ENCODE measurements at places on chromosomes 7 and 10.

DNA sequence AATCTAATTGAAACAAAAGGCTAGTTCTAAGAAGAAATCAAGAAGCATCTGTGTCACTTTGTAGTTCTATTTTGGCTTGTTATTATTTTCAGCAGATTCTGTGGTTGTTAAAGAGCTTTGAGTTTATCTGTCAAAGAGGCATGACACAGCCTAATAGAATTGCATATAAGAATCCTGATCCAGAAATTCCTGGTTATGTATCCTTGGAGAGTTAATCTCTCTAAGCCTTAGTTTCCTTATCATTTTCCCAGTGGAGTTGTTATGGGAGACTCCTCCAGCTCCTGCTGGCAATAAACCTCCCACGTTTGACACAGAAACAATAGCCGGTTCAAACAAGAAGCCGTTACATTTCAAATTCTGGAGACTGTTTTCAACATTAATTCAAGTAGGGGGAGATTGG, 288.3 kb downstream of the SDHAF3 start:
- DNase-seq = no peak

GRCh38 chr10:104406715-104407650, 53.4 kb downstream of the CFAP58 start:
- DNase-seq = peak; percentile 64

- DNase-seq = no peak
These were observed 145.3 kb downstream of the DIP2C start for GRCh38 chr10:543862-544822.

GRCh38 chr10:77789016-77789415, 137.5 kb downstream of the DLG5 start:
- no peak for DNase-seq

DNA sequence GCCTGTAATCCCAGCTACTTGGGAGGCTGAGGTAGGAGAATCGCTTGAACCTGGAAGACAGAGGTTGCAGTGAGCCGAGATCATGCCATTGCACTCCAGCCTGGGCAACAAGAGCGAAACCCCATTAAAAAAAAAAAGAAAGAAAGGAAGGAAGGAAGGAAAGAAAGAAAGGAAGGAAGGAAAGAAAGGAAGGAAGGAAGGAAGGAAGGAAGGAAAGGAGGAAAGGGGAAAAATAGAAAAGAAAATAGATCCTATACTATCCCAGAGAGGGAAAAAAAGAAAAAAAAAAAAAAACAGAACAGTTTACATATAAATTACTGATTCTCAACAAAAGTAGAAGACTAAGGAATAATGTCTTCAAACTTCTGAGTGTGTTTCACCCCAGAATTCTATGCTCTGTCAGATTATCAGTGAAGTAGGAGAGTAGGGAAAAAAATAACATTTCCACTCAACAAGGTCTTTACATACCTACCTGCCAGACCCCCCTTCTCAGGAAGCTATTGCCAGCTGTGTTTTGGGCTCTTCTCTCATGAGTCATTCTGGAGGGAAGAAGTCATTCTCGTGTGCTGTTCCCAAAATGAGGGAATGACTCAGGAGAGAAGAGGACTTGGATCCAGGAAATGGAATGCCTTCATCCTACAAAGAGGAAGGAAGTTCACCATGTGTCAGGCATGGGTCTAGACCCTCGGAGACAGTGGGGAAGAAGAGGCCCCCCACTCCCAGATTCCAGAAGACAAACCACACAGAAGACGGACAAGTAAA, 20.9 kb downstream of the RGS10 start:
- no peak for DNase-seq

DNA sequence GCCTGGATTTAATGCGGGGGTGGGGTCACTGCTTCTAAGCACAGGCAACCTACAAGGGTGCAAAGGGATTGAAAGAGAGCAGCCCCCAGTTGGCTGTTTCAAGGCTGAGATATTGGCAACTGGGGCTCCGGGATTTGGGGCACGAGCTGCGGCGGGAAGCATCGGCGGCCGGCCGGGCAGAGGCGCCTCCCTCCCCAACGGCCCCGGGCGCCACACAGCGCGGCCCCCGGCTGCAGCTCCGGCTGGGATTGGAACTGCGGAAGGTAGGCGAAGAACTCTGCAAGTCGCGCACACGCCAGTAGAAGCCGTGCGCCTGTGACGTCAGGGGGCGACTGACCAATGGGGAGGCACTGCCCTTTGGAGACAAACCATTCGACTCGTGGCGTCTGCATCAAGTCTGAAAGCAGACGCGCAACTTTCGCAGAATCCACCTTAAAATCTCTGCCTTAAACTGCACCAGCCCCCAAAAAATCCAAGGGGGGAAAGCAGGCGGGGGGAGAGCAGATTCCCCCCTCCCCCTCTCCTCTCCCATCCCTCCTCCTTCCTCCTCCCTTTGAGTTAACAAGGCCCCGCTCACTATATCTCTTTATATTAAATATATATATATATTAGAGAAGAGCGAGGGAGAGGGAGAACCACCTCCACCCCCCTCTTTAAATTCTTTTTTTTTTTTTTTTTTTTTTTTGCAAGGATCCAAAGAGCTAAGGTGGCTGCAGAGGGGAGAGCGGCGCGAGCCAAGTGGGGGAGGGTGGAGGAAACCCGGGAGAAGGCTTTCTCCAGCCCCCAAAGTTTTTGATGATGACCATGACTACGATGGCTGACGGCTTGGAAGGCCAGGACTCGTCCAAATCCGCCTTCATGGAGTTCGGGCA, at the start of gene DLX6:
DLX6 (plus strand) TSS at position 371 of the 872 bp plus-strand sequence; CDS start at position 796, 425 bp downstream.
- peak; percentile 70 for DNase-seq

DNA sequence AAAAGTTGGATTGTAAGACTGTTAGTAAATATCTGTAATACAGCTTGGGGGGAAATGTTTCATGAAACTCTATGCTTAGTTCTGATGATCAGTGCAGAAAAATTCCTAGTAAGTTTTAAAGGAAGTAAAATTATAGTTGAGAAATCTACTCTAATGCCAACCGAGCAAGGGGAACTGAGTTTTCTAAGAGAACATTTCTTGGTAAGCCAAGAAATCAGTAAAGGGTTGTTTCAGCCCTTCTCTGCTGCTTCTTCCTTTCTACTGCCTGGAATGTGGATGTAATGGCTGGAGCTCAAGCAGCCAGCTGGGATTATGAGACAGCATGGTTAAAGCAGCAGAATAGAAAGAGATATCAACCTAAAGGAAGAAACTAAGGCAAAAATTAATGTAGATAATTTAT, 15.9 kb upstream of the AKR1B1 start:
- DNase-seq = no peak

DNA sequence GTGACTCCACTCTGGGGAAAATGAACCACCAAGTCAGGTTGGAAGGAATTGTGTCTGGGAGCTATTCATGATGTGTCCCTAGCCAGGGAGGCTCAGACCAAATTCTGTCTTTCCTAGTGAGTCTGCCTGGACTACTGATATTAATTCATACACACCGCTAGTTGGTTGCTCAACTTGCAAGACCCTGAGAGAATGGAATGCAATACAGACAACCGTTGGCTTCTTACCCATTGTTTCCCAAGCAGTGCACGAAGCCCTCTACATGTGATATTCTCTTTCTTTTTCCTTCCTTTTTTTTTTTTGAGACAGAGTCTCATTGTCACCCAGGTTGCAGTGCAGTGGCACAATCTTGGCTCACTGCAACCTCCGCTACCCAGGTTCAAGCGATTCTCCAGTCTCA, 19.4 kb upstream of the SRGN start:
- DNase-seq = no peak

DNA sequence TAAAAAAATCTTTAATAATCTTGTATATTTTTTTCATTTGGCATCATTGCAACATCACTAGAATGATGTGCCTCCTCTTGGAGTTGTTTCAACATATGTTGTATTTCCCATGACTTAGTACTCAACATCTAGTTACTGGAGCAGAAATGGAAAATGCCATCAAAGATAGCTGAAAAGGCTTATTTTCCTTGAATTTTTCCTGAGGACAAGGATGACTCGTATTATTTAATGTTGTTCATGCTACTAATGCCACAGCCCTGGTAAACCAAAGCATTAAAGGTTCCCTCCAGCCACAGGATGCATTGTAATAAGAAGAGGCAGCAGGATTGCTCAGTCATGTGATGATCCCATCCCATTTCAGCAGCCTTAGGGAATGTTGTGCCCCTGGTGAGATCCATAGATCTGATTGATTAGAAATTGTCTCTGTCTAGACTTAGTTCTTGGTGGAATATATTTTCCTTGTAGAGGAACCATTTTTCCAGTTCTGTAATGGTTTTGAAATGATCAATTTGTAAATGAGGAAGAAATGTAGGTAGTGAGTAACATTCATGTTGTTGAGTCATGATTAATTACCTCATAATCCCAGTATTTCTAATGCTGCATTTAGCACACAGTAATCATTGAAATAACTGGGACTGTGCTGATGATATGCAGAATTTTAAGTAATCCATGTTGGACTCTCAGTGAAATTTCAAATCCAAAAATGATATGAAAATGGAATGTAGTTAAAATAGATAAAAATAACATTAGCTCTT, 91.3 kb upstream of the SMIM30 start:
- no peak for DNase-seq

DNA sequence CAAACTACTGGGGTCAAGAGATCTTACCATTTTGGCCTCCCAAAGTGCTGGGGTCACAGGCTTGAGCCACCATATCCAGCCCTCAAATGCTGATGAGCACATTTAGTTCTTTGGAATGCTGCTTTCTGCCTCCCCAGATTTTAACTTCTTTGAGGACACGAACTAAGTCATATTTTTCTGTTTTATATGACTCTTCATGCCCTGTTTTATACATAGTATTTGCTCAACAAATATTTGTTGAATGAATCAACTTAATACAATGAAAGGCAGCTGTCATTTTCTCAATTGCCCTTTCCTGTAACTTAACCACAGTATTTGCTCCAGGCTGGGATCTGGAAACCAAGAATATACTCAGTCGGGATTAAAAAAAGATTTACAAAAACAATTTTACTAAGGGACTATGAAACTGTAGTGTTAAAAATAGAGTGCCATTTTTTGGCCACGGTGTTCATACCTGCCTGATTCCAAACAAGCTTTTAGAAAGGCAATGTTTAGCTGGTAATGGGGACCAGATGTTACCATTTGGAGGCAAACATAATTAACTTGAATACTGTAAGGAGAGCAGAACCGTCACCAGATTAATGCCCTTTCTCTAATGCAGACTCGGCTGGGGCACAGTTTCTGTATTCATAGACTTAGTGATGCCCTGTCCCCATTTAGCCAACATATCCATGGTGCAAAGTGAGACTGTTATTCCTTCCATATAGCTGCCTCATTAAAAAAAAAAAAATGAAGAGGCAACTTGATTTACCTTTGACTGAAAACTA, 117.6 kb downstream of the NRP1 start:
- no peak for DNase-seq

DNA sequence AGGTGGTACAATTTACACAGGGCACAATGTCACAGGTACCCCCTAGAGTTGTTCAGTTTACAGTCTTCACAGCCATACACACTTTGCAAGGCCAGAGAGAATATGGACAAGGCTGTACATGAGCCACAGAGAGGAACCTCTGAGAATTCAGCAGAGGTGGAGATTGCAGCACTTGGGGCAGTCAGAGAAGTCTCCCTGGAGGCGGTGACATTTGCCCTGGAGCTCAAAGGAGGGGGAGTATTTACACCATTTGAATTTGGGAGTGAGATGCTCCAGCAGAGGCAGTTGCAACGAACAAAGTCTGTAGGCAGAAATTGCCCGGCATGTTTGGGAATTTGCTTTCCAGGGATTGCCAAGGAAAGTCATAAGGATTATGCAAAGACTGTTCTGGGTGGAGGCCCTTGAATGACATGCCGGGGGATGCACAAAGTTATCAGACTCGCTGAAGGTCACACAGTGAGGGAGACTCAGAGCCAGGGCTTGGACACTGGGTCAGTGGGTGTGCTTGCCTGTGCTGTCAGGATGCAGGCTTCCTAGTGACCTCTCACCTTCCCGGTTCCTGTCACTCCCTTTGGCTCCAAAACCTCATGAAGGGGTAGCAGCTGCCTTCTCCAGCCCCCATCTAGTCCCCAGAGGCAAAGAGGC, 160.7 kb upstream of the PCBD1 start:
- no peak for DNase-seq

DNA sequence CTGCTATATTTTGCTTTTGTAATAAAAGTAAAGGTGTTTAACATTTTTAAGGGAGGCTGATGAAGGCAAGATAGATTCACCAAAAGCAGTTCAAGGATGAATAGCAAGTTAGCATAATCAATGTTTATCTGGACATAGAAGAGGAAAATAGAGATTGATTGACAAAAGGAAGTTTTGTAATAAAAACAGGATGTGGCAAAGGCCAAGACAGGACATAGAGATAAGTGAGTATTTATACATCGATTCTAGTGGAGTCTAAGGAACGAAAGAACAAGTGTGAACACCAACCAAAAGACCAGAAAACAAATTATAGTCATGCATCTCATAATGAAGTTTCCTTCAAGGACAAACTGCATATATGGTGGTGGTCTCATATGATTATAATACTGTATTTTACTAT, 123.8 kb downstream of the CCDC71L start:
- no peak for DNase-seq

DNA sequence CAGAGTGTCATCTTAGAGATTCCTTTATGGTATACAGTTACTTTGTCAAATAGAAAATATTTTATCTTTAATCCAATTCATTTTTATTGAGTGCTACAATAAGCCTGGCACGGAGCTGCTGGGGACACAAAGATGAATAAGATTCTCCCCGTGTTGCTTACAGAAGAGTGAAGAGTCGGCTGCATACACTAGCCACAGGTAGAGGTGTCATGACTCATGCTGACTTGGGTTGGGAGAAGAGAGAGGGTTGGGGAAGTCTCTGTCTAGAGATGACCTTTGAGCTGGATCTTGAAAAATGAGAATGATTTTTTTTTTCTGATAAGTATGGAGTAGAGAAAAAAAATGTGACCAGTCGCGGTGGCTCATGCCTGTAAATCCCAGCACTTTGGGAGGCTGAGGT, 289.9 kb upstream of the CELF2 start:
- no peak for DNase-seq

DNA sequence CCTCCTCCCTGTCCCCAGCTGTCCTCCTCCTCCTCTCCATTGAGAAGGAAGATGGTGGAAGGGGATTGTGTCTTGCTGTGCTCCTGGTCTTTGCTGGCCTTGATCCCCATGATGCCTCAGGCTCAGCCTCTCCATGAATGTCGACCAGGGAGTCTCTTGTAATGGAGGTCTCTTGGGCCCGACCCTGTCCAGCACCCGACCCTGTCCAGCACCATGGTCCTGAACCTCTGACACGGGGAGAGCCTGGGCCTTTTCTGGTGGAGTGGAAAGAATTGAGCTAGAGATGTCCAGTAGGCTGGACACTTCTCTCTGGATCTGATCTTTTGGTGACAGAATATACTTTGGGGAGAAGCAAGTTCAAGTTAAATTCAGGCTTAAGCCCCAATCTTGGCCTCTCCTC, 42.3 kb upstream of the HMX3 start:
- no peak for DNase-seq

DNA sequence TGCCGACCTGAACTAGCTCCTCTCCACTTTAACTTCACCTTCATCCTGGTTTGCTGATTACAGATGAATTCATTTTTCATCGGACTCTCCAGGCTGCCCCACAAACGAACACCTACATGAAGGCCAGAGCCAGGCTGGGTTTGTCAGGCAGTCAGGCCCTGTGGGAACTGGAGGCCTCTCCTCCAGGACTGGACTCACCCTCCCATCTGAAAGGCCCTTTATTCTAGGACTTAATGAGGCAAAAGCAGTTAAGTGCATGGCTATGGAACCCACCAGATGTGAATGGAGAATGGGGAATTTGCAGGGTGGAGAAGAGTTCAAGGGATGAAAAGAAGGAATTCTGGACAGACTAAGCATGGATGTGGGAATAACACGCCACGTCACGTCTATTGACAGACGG, 170.8 kb downstream of the ARHGAP12 start:
- peak; percentile 73 for DNase-seq

- DNase-seq = no peak
These were observed 198.5 kb upstream of the KCTD7 start for GRCh38 chr7:66430164-66430545.
